Activated CD8-positive, alpha-beta memory T cell treated with anti-CD3 and anti-CD28 coated beads, Interleukin-2, amount 50 U/mL, for 48 hours (primary cell): ENCODE measurements at places on chromosomes 13 and 19.

- no peak for DNase-seq
Observed at GRCh38 chr13:31042481-31043165, 110.2 kb downstream of the TEX26 start.

DNA sequence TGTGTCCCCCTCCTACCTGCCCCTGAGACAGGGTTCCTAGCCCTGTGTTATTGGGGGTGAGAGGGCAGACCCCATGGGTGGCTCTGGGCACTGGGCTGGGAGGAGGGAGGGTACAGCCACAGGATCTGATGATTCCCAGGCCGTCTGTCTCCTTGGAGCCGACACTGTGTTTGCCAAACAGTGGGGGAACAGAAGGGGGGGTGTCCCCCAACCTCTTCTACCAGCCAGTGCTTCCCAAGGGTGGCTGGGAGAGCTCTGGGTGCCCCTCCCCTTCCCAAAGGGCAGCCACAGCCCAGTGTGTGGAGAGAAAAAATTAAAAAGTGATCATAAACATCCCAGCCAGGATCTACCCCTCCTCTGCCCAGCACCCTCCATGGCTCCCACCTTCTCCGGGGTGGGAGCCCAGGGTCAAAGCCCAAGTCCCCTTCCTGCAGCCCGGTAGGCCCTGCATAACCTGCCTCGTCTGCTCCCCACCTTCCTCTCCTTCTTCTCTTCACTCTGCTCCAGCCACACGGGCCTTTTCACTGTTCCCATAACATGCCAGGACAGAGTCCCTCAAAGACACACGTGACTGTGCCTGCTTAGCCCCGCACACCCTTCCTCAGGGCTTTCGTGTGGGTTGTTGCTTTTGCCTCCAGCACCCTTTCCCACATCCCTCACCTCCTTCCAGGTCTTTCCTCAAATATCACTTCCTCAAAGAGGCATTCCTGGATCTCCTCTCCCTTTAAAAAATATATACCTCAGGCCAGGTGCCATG is 1.4 kb upstream of the PLIN4 start:
- DNase-seq = no peak

GRCh38 chr19:1074544-1075283 is 7.7 kb downstream of the ARHGAP45 start:
- peak; percentile 92 for DNase-seq

DNA sequence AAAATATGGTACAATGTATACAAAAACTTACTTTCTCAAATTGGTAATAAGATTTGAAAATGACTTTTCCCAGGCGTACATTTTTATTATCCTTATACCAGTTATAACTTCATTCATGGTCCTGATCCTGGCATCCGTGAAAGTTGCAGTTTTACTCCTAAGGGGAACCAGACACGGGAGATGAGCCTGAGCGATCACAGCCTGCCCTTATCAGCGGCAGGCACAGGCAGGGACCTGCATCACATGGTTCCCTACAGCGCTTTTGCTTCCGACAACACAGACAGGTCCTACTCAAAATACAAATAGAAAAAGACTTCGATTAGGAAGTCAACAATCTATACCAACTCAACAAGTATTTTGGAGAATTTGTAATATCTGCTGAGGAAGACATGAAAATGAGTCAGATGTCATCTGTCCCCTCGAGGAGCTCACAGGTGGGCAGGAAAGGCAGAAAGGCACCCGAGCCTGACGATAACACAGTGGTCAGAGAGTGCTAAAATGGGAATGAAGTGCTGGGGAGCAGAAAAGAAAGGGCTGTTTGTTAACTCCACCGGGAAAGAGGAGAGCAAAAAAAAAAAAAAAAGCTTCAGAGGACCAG is 93.4 kb downstream of the ABCC4 start:
- no peak for DNase-seq

- DNase-seq = no peak
Observed at GRCh38 chr19:8484331-8484894, 18.0 kb downstream of the PRAM1 start.

DNA sequence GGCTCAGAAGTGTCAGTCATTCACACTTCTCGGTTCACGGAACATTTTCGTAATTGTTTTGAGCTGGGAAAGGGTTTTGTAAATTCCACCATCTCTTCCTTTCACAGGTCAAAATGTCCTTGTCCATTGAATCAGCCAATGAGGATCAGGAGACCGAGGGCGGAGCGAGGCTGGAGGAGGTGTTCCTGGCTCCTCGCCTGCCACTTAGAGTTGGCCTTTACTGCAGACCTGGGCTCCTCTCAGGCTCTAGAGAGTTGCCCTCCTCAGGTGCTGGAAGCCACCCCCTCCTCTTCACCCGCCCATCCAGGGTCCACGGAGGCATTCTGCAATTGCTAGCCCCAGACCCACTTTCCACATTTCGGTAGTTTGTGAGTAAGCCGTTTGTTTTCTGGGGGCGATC is 370.4 kb downstream of the IRS2 start:
- no peak for DNase-seq

DNA sequence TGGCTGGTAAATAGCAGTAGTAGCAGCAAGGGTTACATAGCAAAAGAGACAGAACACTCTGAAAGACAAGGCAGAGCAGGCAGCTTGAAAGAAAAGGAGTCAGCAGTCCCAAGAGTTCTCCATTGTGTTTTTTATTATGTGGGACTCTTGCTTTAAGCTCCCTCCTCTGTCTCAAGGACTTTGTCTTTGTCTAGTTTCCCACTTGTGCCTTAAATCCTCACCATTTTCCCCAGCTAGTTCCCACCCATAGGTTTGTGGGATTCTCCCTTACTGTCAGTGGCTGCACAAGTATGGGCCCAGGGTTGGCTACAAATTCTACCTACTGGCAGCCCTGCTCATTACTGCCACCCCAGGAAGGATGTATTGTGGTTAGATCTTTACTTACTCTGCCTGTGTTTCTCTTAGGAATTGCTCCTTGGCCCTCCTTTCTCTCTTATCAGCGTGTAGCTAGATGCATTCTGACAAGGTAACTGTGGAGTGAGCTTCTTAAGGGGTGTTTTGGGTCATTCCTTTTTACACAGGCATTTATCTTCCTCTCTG is 413.4 kb upstream of the PCDH9 start:
- DNase-seq = no peak

GRCh38 chr13:106140476-106140875 is 395.0 kb downstream of the EFNB2 start:
- no peak for DNase-seq

DNA sequence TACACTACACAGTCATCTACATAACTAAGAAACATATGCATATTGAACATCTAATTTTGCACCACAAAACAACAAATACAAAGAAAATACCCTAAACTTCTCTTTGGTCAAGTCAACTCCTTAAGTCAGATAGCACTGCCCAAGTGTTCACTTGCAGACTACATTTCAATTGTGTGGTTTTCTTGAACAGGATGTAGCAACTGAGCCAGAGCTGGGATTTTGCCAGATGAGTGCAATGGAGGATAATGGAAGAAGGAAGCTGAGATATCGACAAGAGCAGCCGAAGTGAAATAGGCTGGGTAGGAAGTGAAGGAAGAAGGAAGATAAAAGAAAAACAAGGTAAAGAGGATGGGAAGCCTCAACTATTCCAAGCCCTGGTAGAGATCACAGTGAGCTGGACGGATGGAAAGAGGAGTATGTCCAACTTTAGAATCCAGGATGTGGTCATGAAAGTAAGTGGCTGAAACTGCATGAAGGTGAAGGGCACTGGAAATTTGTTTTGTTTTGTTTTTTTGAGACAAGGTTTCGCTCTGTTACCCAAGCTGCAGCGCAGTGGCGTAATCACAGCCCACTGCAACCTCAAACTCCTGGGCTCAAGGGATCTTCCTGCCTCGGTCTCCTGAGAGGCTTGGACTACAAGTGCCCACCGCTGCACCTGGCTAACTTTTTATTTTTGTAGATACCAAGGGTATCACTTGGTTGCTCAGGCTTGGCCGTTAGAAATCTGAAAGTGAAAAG is 15.0 kb downstream of the NUFIP1 start:
- no peak for DNase-seq
